Brain (organoid and tissue), 16 donors: ENCODE measurements at places on chromosomes 1 and 21.

- no peak for DNase-seq
Observed at GRCh38 chr1:34441259-34442069, 264.8 kb downstream of the C1orf94 start.

DNA sequence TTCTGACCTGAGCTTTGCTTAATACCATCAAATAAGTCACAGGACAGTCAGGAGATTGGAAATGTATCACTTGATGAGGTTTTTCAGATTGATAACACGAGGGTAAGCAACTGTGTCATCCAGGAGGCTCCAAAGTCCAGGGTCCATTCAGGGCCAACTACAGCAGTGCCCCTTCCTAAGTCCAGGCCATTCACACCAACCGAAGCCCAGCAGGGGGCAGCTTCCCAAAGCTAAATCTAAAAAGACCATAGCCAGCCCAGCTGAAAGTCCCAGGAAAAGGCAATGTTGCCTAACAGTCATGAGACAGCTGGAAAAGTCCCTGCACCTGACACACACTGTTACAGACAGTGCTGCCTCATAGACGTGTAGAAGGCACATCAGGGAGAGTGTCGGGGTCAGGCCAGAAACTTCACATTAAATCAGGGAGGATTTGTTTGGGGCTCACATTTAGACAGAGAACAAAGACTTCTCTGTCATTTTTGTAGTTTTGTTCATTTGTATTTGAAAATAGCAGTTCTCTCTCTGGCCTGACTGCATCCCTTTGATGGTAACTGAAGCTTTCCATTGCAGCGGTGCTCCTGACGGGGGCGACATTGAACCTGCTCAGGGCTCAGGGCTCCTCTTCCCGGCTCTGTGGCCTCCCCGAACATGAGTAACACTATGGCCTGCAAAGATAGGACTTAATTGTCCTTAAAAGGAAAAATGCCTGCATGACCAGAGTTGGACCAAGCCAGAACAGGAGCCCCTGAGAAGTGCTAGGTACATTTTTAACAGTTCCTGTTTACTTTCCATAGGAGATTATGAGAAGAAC, 200.4 kb downstream of the NRIP1 start:
- DNase-seq: peak; percentile 32

- peak; percentile 79 for DNase-seq
Observed at GRCh38 chr1:42146626-42147320, 6.4 kb upstream of the GUCA2B start.

- no peak for DNase-seq
Observed at GRCh38 chr1:17507915-17508314, 31.6 kb upstream of the ARHGEF10L start.

DNA sequence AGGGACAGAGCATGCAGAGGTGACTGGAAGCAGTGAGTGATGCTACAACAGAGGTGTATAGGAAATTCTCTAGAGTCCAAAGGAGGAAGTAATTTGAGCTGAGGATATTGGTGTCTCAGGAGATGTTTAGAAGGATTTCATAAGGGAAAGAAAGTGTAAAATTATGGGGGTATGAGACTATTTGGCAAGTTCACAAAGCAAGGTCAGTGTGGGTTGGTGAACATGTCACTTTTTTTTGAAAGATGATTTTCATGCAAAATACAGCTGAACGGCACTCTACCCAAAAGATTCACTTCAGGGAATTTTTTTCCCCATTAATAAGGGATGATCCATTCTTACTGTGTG, 24.1 kb downstream of the HMGCS2 start:
- no peak for DNase-seq

DNA sequence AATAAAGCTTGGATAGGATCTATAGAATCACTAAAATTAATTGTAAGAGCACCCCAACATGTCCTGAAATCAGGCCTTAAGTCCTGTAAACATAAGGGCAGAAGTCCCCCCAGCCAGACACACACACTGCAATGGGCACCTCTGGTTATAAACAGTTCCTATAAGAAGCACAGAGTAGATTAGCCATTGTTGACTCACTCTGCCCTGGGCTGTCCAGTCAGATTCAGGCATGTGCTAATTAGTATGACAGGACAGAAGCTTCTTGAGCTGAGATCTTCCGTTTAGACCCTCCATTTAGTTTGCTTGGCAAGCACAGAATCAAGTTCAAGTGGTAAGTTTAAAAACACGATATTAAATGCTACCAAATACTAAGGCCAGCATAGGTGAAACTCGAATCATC, 11.8 kb upstream of the DENND1B start:
- DNase-seq: no peak

GRCh38 chr1:86183810-86184209, 27.2 kb upstream of the COL24A1 start:
- DNase-seq: no peak

DNA sequence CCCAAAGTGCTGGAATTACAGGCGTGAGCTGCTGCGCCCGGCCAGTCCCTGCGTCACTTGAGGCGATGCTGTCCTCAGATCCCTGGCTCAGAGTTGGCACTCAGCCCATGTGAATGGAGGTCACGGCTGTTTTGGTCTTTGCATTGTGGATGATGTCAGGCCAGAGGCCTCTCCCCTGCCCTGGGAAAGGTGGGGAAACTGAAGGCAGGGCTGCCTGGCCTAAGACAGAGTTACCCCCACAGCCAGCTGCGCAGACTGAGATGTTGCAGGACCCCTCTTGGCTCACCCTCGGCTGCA, 821 bp downstream of the MASP2 start:
- DNase-seq: no peak

GRCh38 chr21:14592296-14593000, 46.3 kb upstream of the SAMSN1 start:
- no peak for DNase-seq

GRCh38 chr1:52627028-52627427, 5.9 kb upstream of the SHISAL2A start:
- no peak for DNase-seq

DNA sequence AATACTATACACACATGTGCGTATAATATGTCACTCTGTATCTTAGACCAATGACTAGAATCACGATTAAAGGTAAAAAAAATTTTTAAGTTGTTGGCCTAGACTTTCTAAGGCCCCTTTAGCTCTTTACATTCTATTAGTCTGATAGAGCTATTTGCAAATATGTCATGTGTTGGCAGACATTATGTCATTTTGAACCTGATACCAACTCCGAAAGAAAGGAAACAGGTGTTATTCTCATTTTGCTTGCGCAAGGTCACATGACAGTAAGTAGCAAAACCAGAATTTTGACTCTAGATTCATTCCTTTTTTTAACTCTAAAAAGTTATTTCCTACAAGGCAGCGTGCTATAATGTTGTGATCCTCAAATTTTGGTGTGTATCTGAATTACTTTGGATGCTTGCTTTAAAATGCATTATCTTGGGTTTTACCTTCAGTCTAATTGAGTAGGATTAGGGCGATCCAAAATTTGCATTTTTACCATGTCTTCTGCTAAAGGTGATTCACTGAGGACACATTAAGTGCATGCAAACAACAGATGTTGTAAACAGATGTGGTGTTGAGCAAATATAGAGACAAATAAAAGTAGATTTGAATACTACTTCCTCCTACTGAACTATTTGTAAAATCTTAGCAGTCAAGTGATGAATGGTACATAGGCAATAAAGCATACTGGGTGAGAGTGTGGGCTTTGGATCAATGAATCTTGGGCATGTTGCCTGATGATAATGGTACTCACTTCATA, 63.5 kb upstream of the KIAA1614 start:
- DNase-seq: no peak

- DNase-seq: no peak
Observed at GRCh38 chr21:46392921-46393320, 65.8 kb upstream of the DIP2A start.

GRCh38 chr1:53860967-53861411, 22.9 kb upstream of the NDC1 start:
- DNase-seq: peak; percentile 82

DNA sequence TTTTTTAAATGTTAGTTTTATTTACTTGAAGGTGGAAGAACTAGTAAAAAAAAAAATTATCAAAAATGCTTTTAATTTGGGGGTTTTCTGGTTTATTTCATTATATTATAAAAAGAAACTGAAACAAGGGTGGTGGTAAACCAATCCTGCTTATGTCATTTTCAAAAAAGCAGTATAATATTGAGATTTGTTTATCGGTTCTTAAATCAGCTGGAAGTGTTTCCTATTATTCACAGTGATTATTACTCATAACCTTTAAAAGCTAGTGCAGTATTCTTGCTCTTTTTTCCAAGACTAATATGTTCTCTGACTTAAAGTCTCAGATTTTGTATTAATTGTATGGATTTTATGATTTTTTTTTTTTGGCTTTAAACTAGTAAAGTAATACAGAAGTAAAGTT, 5.4 kb upstream of the LRRC40 start:
- no peak for DNase-seq

GRCh38 chr1:218775501-218776021, 398.1 kb upstream of the LYPLAL1 start:
- DNase-seq: no peak

GRCh38 chr1:68101829-68102228, 51.4 kb upstream of the DIRAS3 start:
- DNase-seq: no peak

DNA sequence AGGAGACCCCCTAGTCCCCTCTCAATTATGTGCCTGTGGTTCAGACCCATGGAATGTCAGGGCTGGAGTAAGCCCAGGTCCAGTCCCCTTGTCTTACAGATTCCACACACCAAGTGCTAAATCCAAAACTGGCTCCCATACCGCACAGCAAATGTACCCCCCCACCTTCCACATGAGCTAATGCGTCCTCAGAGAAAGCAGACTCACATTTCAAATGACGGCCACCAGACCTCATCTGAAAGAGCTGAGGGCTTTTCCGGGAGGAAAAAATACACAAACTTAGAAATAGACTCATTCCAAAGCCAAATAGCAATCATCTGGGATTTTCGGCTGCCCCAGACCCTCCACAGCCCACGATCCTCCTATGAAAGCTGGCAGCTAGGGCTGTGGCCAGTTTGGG, 12.8 kb upstream of the CNTN2 start:
- no peak for DNase-seq

DNA sequence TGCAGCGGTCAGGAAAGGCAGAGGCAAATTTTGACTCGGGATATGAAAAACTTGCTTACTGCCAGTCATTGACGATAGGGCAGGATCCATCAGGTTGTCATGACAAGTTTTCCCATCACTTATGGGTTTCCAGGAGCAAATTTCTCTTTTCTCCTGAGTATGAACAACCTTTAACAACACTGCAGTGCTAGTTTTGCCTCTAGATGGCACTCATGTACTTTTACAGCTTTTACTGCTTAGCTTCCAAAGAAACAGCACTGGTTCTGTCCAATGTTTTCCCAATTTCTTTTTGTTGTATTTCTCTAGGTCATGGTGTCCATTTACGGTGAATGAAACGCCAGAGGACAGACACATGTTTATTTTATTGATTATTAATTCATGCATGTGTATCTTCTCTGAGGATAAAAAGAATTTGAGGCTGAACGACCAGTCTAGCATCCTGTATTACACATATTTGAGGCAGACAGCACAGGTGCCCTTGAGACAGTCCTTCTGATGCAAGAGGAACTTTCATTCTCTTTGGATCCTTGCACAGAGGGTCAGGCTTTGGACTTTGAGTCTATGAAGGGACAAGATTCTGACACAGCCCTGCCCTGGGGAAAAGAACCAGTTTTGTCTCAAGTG, 112.3 kb upstream of the TRABD2B start:
- peak; percentile 88 for DNase-seq

DNA sequence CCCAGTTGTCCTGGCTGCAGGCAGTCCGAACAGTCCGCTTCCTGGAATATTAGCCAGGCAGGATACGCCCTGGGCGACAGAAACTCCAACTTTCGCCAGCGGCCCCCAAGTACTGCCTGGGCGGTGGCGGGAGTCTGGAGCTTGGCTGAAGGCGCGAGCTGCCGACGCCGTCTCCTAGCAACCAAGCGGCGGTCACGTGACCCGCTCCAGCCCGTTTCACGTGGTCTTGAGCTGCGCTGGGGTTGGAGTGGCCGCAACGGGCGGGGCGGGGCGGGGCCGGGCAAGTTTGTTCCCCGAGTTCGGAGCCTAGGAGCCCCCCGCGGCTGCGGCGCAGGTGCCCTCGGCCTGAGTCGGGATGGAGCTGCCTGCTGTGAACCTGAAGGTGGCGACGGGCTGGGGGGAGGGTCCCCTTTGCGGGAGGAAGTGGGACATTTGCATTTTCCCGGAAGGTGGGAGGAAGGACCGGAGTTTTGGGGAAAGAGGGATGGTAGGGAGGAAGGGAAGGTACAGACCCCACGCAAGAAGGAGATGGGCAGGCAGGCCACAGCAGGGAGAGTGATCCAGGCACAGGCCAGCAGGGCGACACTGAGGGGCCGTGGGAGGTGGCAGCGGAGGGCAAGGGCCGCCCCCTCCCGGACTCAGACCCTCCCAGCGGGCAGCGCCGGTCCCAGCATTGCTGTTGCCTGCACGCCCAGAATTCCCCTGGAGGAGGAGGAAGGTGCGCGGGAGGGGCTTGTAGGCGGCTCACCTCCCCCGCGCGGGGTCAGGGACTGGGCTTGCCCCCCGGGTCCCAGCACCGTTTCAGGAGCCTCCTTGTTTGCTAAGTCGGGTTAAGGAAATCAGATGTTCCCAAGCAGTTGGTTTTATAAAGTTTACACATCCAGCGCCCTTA, at the start of gene AGTRAP:
Gene AGTRAP (plus strand): TSS at position 283 of the 892 bp plus-strand sequence. CDS start 73 bp downstream, at position 356.
- peak; percentile 94 for DNase-seq

DNA sequence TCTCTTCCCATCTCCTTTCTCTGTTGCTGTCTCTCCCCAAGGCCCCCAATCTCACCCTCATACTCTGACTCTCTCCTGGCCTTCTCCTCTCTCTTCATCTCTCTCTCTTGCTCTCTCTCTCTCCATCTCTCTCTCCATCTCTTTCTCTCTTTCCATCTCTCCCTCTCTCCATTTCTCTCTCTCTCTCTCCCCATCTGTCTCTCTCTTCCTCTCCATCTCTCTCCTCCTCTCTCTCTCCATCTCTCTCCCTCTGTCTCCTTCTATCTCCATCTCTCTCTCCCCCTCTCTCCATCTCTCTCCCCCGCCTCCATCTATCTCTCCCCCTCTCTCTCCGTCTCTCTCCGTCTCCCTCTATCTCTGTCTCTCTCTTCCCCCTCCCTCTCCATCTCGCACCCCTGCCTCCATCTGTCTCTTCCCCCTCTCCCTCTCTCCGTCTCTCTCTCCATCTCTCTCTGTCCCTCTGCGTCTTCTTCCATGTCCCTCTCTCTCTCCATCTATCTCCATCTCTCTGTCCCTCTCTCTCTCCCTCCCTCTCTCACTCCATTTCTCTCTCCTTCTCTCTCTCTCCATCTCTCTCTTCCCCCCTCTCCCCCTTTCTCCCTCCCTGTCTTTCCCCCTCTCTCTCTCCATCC, 16.0 kb upstream of the EPHA8 start:
- no peak for DNase-seq

DNA sequence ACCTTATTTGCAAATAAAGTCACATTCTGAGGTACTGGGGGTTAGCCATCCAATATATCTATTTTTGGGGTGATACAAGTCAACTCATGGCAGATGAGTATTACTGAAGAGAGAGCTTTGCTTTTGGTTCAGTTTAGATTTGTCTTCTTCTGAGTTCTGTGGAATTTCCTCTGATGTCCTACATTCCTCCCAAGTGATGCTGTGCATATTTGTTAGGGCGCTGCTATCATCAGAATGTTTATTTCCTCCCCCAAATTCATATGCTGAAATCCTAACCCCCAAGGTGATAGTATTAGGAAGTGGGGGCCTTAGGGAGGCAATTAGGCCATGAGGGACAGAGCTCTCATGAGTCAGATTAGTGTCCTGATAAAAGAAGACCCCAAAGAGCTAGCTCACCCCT, 96.2 kb upstream of the WLS start:
- DNase-seq: no peak
